ENCODE measurements at places on chromosomes 3 and 15.

GRCh38 chr15:78037328-78037727, 40.2 kb downstream of the TBC1D2B start:
- no peak for DNase-seq

DNA sequence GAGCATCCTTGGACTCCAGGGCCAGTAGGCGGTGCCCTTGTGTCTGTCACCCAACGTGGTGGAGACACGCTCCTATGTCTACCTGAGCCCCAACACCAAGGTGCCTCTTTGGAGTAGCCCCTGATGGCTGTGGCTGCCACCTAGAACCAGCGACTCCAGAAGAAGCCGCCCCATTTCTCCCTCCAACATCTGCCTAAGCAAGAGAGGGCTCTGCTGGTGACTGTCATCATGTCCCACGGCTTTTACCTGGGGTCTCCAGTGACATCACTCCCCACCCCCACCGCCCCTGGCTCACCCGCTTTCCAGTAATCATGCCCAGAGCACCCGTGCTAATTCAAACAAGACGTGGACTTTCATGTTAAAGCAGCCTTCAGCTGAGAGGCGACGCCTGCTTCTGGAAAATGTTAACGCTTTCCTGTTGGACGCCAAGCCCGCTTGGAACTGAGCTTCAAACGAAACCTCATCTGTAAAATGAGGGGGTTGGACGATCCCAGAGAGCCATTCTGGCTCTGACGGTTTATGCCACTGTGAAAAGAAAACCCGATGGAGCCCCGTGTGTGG, 57.0 kb downstream of the ISG20 start:
- no peak for DNase-seq

GRCh38 chr3:168872826-168873225, 777.1 kb upstream of the GOLIM4 start:
- no peak for DNase-seq

DNA sequence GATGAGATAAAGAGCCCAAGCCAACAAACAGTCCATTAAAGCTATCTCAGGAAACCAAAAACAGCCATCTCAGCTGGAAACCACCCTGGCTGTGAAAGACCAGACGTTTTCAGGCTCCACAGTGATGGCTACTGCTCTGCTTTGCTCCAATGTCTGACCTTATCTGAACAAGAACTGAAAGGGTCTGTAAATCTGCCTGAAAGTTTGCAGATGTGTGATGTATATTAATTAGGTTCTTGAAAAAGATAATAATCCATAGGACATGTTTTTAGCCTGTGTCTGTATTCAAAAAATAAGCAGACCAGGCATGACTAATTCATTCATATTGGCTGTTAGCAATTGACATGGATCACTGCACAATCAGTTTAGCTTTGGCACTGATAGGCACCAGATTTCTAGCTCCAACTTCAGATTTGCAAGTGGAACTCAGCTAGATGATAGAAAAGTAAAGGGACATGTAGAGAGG, 611.4 kb upstream of the NAALADL2 start:
- DNase-seq: no peak

DNA sequence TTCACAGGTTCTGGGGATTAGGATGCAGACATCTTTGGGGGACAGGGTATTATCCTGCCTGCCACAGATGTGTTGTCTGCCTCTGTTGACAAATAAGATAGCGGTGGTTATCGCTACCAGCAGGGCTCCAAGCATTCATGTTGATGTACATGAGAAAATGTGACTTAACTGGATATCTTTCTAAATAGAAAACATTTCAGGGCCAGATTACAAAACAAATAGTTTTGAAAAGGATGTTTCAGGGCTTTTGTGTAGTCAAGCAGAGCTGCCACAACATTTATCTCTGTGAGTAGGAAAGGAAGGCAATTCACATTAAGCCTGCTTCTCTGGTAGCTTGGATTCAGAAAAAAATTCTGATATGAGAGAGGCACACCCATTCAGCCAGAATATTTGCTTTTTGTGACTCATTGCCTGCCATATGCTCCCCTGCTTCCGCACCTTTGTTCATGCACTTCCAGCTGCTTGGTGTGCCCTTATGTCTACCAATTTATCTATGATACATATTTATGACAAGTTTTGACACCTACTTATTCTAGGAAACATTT, 22.8 kb downstream of the PLS1 start:
- no peak for DNase-seq

GRCh38 chr3:11074011-11074410, 80.3 kb upstream of the HRH1 start:
- DNase-seq: no peak

DNA sequence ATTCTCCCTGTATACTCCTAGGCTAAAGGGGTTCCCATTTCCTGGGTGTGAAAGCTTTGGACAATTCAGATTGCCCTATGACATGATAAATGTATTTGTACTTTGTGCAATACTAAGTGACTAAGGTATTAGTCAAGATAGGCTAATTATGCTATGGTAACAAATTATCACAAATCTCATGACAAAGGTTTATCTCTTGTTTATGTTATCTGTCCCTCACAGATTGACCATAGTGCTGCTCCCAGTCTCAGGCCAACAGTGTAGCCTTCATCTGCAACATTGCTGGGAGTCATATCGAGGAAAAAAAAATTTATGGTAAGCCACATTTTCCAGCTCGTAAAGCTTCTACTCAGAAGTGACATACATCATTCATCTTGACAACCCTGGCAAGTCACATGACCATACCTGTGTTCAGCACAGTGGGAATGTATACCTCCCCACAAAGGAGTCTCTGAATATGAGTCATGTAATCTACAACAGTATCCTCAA, 346.2 kb downstream of the IGSF11 start:
- no peak for DNase-seq

GRCh38 chr15:69346112-69346511, 47.4 kb downstream of the PAQR5 start:
- DNase-seq: no peak

DNA sequence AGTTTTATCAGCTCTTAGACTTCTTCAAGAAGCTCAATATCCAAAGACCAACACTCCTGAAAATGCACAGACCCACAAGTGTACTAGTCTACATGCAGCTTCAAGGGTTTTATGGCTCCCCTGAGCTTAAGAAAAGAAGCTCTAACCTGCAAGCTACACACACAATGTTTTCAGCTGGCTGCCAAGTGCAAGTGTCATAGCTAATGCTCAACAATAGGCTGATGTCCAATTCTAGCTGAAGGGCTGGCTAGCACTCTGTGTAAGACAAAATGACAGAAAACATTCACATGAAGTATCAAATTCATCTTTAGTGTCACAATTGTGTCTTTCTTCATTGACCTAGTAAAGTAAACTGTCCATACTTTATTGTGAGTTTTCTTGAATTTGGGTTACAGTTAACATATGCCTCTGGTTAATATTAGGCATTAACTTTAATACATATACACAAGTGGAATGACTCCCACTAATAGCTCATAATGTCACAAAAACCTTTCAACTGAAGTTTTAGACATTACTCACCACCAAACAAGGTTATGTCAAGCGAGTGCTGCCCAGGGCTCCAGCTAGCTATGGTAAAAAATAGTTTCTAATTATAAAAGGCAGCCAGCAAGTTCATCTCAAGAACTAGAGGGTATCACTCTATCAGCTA, 15.1 kb downstream of the ABI3BP start:
- no peak for DNase-seq

- DNase-seq: no peak
These were observed 426 bp downstream of the CBLB start for GRCh38 chr3:105868431-105868741.

GRCh38 chr3:18609187-18609586, 184.0 kb upstream of the SATB1 start:
- no peak for DNase-seq

DNA sequence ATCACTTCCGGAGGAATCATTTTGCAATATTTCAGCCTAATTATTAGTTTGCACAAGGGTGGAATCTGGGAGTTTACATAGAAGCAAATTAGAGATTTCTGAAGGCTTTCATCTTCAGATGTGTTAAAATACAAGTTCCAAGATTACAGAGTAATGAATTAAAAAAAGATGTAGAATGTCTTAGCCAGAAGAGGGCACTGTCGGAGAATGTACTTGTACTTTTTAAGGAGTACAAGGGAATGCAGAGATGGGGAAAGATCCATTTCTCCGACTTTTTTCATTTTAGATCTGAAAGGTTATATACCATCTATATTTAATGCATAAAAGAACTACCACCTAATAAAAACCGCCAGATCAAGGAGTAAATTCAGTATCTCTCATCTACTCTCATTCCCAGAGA, 43.1 kb upstream of the WDR5B start:
- DNase-seq: peak; percentile 8

DNA sequence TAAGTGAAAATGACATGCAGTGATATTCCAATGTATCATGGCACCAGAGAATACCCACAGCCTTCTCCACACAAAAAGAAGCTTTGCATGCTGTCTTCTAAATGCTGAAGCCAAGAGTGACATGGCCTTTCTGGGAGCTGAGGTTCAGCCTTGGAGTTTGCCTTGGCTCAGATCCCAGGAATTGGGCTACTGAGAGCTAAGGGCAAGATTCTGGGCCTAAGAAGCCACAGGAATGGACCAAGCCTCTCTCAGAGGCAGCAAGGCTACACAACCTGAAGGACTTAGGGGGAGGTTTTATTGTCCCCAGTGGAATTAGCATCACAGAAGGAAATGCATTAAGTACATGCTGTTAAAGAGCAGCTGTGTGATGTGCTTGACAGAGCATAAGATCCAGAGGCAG, 1078.5 kb downstream of the TUSC7 start:
- DNase-seq: no peak

DNA sequence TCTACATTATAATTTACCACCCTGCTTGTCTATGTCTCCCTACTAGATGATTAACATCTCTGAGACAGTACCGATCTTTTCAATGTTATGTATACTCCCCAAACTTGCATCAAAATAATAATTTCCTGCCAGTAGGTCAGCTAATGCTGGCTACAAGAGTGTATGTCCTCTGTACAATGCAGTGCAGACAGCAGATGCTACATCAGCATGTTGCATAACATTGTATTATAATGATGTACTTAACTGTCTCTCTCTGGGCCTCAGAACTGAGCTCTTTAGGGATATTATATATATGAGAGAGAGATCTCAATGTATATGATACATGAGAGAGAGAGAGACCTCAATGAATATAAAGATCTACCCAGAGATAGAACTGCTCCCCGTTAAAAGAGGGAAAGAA, 456.6 kb downstream of the SHQ1 start:
- DNase-seq: no peak

GRCh38 chr15:95825208-95825607, 505.3 kb upstream of the NR2F2 start:
- no peak for DNase-seq

DNA sequence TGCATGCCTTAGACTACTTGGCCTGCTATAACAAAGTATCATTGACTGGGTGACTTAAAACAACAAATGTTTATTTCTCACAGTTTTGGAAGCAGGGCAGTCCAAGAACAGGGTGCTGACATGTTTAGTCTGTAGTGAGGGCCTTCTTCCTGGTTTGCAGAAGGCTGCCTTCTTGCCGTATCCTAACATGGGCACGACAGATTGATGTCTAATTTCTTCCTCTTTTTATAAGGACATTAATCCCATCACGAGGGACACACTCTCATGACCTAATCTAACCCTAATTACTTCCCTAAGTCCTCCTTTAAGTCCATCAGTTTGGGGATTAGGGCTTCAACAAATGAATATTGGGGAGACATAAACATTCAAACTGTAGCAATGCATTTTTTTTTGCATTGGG, 10.9 kb upstream of the GOLGA8B start:
- no peak for DNase-seq

GRCh38 chr15:67019884-67020520, 45.4 kb upstream of the SMAD3 start:
- DNase-seq: no peak

- DNase-seq: no peak
These were observed 3.9 kb downstream of the SLC6A6 start for GRCh38 chr3:14406336-14406735.

GRCh38 chr3:109930582-109930981, 593.2 kb upstream of the DPPA4 start:
- no peak for DNase-seq

DNA sequence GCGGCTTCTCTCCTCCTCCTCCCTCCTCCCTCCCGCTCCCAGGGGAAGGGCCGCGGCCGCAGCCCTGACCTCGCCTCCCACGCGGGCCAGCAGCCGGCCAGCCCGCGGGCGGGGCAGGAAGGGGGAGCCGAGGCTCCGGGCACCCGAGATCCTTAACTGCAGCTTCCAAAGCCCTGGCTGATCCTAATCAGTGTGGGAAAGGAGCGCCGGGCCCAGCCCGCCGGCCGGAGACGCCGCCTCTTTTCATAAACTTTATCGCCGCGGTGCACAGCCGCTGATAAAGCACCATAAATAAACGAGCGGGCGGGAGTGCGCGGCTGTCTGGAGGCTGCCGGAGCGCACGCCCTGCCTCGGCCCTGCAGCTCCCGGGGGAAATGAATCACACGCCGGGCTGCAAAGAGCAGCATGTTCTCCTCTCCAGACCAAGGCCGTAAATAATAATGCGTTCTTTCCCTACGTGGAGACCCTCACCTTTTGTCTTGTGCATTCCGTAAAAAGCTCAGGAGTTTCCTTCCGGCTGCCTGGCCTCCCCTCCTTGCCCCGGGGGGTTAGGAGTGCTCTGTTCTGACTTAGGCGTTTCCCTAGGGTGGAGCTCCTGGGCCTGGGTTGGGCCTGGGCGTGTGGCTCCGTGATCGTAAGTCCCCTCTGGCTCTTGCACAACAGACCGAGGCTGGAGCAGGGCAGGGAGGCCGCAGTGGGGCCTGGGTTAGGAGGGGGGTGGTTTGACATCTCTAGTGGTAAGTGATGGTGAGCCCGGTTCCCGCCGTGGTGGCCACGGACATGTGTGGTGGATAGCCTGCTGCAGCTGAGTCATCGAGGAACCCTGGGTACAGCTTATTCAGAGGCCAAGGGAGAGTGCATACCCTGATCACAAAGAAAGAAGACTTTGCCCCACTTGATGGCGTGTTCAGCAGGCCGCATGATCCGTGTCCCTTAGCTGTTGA, 132.6 kb upstream of the HES1 start:
- peak; percentile 30 for DNase-seq

- DNase-seq: no peak
These were observed 25.2 kb upstream of the DOCK3 start for GRCh38 chr3:50649451-50649931.

GRCh38 chr3:140022066-140022770, 87.2 kb downstream of the CLSTN2 start:
- DNase-seq: no peak

All from activated CD4-positive, alpha-beta T cell treated with anti-CD3 and anti-CD28 coated beads, Interleukin-2, Interleukin-4, amounts not matched to agents 100 ng/mL and 50 ng/mL, durations not matched to agents 16 hours and 8 hours (primary cell).